Stimulated activated CD8-positive, alpha-beta memory T cell treated with anti-CD3 and anti-CD28 coated beads, Interleukin-12 subunit alpha, Interleukin-12 subunit beta, amount 100 ng/mL, for 4 hours (primary cell): ENCODE measurements at places on chromosomes 16 and 17.

DNA sequence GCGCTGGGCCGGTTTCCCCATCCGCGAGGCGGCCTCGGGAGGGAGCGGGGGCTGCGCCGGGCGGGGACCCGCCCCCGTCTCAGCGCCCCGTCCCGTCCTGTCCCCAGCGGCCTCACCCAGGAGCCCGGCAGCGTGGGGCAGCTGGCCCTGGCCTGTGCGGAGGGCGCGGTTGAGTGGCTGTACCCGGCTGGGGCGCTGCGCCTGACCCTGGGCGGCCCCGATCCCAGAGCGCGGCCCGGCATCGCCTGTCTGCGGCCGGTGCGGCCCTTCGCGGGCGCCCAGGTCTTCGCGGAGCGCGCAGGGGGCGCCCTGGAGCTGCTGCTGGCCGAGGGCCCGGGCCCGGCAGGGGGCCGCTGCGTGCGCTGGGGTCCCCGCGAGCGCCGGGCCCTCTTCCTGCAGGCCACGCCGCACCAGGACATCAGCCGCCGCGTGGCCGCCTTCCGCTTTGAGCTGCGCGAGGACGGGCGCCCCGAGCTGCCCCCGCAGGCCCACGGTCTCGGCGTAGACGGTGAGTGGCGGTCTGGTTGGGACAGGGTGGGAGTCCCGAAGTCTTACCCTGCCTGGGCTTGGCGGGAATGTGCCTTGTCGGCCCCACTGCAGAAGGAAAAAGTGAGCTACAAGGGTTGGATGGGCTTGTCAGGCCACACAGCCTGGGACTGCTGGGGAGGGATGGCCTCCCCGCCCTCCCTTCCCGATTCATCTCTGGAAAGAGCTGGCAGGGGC is 720 bp downstream of the METRN start:
- no peak for DNase-seq

DNA sequence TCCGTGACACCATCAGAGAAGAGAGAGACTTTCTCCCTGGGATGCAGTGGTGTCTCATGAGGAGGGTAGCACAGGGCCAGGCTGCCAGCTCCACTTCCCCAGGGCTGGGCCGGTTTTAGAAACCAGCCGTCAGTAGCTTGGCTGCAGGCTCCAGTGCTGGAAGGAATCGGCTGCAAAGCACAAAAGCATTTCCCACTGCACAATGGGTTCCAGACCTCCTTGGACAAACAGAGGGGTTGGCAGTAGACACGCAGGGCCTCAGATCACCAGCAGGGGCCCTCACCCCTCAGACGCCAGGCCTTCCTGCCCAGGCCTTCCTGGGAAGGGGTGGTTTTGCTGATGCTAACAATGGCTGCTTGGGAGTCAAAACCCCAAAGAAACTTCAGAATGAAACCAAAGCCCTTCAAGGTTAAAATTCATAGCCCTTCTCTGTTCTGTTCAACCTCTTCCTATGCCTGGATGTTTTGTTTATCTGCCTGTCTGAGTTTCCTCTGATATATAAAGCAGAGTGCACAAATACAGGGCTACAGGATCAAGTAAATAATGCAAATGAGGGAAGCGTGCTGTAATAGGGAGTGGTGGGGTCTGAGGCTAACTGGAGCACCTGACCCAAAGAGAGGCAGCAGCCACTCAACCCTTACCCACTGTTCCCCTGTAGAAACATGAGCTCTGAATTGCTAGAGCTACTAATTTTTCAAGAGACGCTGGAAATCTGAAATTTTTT is 26.2 kb downstream of the TEKT5 start:
- DNase-seq, result no peak

DNA sequence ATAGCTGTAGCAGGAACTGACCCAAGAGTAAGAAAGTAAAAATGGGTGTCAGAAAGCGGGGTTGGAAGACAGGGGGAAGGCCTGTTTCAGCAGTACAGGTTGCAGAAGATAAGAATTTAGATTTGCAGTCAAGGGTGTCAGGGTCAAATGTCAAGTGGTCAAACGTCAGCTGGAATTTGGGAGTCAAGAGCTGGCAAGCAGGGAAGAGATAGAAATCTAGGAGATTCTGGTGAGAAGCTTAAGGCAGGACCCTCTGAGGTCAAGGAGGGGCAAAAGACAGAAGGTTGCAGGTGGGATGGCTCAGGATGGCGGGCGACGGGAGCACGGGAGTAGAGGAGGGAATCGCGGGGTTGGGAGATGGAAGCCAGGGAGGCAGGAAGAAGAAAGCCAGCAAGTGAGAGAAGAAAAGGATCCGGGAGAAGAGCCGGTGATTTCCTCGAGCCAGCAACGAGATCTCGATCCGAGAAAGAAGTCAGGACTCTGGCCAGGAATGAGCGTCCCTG is 335 bp downstream of the SLC25A35 start:
- DNase-seq, result no peak

- no peak for DNase-seq
Observed at GRCh38 chr17:6596941-6597340, 40.6 kb upstream of the PITPNM3 start.

DNA sequence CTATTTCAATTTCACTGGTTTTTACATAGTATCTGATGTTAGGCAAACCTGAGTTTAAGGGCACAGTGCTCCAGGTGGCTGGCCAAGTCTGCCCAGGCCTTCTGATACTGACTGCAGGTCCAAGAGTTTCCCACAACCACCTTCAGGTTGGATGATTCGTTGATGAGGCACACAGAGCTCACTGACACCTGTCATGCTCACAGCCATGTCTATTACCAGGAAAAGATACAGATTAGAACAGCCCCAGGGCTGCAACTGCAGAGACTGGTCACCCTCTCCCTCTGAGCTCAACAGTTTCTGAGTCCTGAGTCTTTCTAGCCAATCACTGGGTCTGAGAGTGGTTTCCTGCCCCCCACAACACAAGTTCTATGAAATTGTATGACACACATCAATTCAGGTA is 37.2 kb downstream of the MEAK7 start:
- DNase-seq, result no peak

DNA sequence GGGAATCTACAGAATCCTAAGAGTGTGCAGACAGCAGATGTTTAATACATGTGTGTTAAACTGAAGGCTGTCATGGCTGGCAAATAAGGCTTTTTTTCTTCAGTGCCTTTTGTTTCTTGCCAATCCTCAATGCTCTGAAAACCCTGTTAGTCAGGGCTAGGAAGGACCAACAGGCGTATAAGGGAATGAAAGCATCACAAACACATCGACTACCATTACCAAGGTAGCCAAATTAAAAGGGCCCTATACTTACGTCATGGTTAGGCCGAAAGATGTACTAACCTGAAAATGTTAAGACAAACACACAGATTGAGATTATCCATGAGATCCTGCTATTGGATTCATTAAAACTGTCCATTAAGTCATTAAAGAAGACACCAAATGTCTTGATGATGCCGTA is 13.1 kb downstream of the SLC16A6 start:
- no peak for DNase-seq

DNA sequence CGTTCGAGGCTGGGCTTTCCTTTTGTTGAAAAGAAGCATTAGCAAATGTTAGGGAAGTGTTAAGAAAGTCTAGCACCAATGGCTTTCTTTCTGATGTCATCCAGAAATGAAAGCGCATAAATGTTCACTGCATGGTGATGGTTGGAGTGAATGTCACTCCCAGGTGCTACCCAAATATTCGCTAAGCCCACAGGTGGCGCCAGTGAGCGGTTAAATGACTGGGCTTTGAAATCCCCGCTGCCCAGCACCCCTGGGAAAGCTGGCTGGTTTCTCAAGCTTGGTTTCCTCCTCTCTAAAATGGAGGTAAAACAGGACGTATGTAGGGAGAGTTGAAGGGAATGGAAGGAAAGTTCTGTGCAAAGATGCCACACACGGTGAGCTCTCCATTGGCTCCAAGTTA is 104.4 kb downstream of the IRX5 start:
- DNase-seq, result no peak

GRCh38 chr16:70724146-70725023 is 38.5 kb upstream of the MTSS2 start:
- no peak for DNase-seq

- DNase-seq, result no peak
Observed at GRCh38 chr16:58535100-58535499, 19.8 kb downstream of the SETD6 start.

DNA sequence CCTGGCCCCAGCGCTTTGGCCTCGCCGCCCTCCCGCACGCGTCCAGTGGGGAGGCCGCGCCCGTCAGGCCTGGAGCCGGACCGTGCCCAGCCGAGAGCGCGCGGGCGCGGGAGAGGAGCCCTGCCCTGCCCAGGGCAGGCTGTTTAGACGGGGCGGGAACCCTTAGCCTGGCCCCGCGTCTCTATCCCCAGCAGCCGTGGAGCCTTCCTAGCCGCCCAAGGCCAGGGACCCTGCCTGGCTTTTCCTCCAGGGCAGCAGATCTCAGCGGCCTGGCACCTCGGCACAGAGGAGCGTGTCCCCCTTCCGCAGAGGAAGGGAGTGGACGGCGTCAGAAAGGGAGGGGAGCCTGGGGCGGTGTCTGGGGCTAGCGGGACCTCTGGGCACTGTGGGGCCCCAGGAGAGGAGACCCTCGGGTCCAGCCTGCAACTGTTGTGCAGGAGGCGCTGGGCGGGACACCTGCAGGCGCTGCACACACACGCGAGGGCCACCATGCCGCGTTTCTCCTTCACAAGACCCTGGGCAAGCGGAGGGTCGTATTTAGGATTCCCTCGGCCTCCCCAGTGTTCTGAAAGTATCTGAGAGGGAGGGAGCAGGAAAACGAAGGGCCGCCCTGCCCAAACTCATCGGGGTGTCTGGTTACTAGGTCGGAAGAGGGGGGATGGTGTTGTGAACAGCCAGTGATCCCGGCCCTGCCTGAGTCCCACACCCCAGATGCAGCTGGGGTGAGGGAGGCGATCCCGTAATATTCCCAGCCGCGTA is 2.3 kb upstream of the NPTX1 start:
- DNase-seq, result no peak

GRCh38 chr17:48834973-48835372 is 4.1 kb downstream of the CALCOCO2 start:
- no peak for DNase-seq

- no peak for DNase-seq
Observed at GRCh38 chr17:9098242-9098825, 77.0 kb downstream of the NTN1 start.
